Stimulated activated CD8-positive, alpha-beta memory T cell treated with anti-CD3 and anti-CD28 coated beads, Interleukin-4, amount 100 ng/mL, for 4 hours (primary cell): ENCODE measurements at places on chromosomes 5 and 9.

DNA sequence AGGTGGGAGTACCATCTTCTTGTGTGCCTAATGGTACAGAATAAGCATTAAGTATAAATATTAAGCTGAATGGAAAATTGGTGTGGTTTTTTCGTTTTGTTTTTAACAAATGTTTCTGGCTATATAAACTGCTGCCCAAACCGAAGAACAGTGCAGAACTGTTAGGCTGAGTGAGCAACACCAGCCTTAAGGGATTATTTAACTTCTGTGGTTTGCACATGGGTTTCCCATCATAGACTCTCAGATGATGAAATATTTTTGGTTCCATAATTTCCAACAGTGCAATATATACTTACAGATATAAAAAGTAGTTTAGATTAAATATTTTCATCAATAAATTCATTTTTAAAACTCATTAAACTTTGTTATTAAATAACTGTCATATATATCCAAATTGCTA lies 16.4 kb downstream of the C5orf63 start:
- no peak for DNase-seq

GRCh38 chr9:107954312-107954711 lies 464.7 kb upstream of the KLF4 start:
- DNase-seq: no peak

- no peak for DNase-seq
Observed at GRCh38 chr9:95852059-95853032, 23.1 kb upstream of the ERCC6L2 start.

GRCh38 chr9:97866848-97867247 lies 13.8 kb downstream of the FOXE1 start:
- no peak for DNase-seq

- DNase-seq: no peak
Observed at GRCh38 chr5:133081036-133081435, 29.2 kb downstream of the HSPA4 start.

DNA sequence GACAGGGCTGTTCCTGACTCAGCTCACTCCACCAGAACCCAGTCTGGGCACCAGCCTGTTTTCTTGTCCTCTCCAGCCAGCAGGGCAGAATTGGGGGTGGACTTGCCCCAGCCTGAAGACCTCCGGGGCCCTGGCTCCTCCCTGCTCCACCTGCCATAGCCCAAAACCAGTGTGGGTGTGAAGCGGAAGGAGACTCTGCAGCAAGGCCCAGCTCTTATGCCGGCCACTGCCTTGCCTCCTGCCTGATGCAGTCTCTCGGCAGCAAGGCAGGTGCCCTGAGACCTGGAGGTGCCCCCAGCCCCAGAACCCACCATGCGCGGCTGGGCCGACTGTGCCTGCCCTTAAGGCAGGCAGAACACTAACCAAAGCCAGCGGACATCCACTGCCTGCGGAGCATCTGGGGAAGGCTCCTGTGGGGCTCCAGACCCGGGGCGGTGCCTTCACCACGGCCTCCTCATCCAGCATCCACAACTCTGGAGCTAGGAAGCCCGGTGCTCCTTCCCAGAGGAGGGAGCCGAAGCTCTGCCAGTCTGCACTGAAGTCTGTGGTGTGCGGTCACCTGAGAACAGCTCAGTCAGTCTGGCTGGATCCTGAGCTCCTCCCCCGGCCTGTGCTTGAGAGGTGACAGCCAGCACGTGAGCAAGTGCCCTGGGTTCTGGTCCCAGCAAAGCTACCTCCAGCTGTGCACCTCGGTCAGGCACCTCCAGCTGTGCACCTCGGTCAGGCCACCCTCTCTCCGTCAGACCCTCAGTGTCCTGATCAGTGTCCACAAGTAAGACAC lies 116.7 kb downstream of the ADAMTS2 start:
- no peak for DNase-seq

DNA sequence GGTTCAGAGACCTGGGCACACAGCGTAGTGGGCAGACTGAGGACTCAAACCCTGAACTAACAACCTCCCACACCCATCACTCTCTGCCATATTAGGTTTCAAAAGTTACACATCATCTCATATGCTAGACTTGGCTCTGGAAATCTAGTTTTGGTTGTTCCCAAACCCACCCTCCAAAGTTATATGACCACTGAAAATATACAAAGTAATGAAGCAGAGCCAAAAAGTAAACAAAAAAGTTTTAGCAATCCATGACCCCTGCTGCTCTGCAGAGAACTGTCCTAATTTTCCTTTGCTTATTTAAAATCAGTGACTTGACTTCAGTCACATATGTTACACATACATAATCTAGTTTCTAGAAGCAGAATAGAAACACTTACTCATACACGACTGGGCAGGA lies 155.6 kb upstream of the TAS2R1 start:
- no peak for DNase-seq

- no peak for DNase-seq
Observed at GRCh38 chr9:70081120-70081495, 37.5 kb downstream of the MAMDC2 start.

DNA sequence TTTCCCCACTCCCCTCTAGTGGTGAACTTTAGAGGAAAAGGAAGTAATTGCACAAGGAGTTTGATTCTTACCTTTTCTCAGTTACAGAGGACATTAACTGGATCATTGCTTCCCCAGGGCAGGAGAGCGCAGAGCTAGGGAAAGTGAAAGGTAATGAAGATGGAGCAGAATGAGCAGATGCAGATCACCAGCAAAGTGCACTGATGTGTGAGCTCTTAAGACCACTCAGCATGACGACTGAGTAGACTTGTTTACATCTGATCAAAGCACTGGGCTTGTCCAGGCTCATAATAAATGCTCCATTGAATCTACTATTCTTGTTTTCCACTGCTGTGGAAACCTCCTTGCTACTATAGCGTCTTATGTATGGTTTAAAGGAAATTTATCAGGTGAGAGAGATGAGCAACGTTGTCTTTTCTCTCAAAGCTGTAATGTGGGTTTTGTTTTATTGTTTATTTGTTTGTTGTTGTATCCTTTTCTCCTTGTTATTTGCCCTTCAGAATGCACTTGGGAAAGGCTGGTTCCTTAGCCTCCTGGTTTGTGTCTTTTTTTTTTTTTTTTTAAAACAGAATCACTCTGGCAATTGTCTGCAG lies 25.3 kb downstream of the SLC22A5 start:
- no peak for DNase-seq

DNA sequence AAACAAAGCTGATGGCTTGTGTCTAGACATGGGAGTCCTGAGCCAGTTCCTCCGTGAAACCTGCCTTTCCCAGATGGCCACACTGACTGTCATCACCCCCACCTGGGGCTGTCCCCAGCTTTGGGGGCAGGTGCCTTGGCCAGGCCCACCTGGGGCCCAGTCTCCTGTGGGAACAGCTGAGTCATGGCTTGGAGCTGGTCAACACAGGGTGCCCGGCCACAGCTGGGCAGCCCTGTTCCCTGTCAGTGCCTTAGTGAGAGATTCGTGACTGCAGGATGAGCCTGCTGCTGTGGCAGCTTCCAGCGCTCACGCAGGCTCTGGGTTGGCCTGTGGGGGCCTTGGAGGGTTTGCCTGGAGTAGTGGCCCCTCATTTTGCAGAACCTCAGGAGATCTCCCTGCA lies 56.5 kb downstream of the COL5A1 start:
- no peak for DNase-seq

GRCh38 chr9:137353223-137354152 lies 51.4 kb upstream of the NRARP start:
- no peak for DNase-seq

DNA sequence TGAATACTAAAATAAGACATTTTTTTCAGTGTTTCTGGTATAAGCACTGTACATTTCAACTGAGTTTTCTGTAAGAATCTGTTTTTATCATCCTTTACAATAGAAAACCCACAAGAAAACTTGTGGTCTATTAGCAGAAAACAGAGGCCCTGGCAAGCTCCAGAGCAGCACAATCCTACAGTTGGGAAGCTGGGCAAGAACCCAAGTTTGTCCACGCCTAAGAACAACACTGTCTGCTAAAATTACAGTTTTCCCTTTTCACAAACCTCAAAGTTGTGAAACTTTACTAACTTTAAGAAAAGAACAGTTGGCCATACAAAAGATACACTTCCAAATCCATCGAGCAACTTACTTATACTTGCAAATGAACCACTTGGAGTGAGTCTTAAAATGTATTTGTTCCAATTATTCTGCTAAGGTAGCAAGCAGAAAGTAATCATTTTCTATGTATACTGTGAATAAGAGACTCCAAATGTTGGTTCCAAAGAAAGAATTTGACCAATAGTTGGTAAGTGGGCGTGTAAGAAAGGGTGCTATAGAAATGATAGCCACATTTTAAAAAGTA lies 982.0 kb upstream of the ARRDC3 start:
- DNase-seq: no peak
